ENCODE measurements at places on chromosomes 13 and 19. TPM values are rescaled to one million over a fixed set of nuclear protein-coding genes. Genes with fewer than 3 reads are reported as not detected.

DNA sequence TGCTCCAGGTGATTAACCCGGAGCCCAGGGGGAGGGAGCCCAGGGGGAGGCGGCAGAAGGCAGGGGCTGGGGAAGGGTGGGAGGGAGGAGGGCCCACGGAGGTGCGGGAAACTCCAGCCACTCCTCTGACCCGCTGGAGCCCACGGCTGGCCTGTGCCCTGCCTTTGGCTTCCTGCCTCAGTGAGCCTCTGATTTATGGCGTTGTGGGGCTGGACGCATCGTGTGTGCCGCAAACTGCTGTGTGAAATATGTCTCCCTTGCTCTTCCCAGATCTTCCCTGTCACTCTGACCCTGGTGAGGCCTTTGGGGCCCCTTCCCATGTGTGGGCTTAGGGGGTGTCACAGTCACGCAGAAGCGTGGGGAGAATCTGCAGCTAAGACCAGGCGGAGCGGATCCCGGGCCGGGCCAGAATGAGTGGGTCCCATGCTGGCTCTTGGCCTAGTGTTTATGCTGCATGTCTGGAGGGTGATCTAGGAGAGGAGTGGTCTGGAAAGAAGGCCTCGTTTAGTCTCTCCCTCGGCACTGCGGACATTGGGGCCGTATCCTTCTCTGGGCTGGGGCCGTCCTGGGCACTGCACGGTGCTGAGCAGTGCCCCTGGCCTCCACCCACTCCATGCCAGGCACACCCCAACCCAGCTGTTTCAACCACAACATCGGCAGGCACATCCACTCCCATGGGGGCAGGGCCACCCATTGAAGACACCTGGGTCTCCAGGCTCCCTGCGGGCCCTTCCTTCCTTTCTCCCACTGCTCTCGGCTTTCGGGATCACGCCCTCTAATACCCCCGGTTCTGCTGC is 123.0 kb downstream of the KDM4B start:
- no peaks in the 10 kb centered on the region for H3K27me3 ChIP-seq
- H3K36me3 ChIP-seq, result peaks cover 5% of the 10 kb centered on the region
- no peak overlapping the region for H3K4me3 ChIP-seq
- no peak for DNase-seq

- no peak overlapping the region for H3K4me3 ChIP-seq
- DNase-seq, result no peak
- no peaks in the 10 kb centered on the region for H3K4me1 ChIP-seq
Measured at GRCh38 chr13:106484537-106485193, 50.8 kb downstream of the EFNB2 start.

The CYP4F11 gene
- not detected for total RNA-seq

- no peaks in the 10 kb centered on the region for H3K36me3 ChIP-seq
- H3K4me3 ChIP-seq, result no peak overlapping the region
- H3K4me1 ChIP-seq, result no peaks in the 10 kb centered on the region
- H3K27ac ChIP-seq, result no peak overlapping the region
Measured at GRCh38 chr19:1680976-1681375, 28.6 kb upstream of the TCF3 start.

GRCh38 chr13:112648101-112648500 is 41.7 kb upstream of the ATP11A start:
- no peak overlapping the region for H3K4me3 ChIP-seq
- H3K4me1 ChIP-seq, result no peaks in the 10 kb centered on the region
- DNase-seq, result no peak

GRCh38 chr19:4598712-4599111 is 39.2 kb upstream of the SEMA6B start:
- H3K4me1 ChIP-seq, result no peaks in the 10 kb centered on the region
- no peak overlapping the region for H3K4me3 ChIP-seq

DNA sequence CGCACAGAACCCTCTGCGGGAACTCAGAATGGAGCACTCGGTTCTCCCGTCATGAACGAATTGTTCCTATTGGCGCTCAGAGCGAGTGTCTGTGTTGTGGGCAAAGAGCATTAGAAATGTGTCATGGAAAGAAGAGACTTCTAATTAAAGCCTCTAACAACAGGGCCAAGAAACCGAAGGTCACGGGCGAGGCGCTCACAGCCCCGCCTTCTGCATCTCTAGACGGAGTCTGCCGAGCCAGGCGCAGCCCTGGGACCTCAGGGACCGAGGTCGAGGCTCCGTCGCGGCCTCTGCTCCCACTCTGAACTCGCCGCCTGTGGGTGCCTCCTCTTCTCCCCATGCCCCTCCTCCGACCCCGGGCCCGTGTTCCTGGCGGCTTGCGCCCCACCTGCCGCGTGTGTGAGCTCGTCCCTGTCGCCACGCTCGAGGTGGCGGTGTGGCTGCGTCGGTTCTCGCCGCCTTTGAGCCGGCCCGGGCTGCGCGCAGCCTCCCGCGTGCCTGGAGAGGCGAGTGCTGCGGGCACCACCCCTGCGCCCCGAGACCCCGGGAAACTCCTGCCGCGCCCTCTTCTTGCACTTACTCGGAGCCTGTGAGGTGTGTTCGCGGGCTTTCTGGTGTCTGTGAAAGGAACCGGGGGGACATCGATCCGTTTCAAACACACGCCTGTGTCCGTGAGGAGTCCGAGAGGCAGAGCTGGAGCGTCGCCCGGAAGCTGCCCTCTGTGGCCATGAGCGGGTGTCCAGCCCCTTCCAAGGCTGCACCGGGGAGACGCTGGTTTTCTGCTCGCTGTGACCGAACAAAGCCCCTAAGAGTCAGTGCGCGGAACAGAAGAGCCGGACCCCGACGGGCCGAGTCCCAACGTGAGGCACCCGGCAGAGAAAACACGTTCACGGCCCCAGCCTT is 45.4 kb upstream of the SPACA7 start:
- H3K27ac ChIP-seq, result no peak overlapping the region
- no peaks in the 10 kb centered on the region for H3K36me3 ChIP-seq
- DNase-seq, result no peak
- no peak overlapping the region for H3K4me3 ChIP-seq

Data from activated CD8-positive, alpha-beta memory T cell treated with anti-CD3 and anti-CD28 coated beads, Interleukin-2, amount 10 ng/mL, durations not matched to agents 7 days and 5 days (primary cell).